Astrocyte of the spinal cord (primary cell): ENCODE measurements at places on chromosomes 3 and 15.
A peak's percentile ranks its signal among the peaks of the same experiment; 100 is the strongest.

- DNase-seq: no peak
Observed at GRCh38 chr15:101156061-101156460, 95.8 kb downstream of the CHSY1 start.

DNA sequence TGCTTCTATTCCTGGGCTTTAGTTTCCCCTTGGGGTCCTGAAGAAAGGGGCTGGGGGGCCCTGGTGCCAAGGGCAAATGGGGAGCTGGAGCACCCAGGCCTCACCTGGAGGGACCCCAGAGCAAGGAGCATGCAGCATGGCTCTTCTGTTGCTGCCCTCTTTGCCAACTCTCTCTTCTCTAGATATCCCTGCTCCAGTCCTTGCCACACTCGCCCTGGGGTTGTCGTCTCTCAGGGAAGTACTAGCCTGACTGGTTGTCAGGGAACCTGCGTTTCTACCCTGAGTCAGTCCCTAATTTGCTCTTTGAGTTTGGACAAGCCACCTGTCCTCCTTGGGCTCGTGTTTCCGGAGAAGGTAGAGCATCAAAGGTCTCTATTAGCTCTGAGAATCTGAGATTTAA, 63.7 kb upstream of the UBE2Q2 start:
- DNase-seq: no peak

- no peak for DNase-seq
Observed at GRCh38 chr15:66374179-66374578, 12.5 kb upstream of the MAP2K1 start.

DNA sequence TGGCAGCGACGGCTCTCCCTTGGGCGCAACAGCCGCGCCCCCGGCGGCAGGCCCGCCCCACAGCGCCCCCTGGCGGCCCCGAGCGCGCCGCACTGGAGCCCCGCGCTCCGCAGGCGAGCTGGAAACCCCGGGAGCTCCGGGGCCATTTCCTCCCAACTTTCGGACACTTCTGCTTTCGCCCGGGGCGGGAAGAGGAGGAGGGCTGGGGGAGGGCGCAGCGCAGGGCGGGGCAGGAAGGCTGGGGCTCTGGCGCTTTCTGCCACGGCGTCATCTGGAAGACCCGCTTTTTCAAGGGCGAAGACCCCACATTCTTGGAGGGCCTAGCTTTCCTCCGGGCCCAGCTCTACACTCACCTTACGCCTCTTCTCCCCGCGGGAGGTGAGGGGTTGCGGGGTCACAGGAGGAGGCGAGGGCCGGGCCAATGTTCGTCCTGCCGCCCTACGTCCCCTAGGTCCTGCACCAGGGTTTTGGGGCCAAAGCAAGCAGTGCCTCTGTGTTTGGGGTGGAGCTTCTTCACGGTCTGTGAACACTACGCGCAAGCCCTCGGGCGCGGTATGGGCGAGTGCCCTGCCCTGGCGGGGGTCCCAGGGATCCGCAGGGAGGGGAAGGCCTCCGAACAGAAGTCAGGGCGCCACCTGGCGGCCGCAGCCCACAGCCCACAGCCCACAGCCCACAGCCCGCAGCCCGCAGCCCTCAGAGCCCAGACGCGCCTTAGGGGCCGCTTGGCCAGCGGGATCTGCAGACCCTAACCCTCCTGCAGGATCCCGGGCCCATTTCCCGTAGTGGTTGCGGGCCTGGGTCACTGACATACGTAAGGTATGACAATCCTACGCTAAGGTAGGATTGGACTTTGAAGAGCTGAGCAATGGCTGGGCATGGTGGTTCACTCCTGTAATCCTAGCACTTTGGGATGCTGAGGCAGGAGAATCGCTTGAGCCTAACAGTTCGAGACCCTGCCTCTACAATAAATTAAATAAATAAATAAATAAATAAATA, 31.1 kb downstream of the FOXL2 start:
- peak; percentile 93 for DNase-seq

GRCh38 chr3:34584971-34585370, 786.5 kb downstream of the PDCD6IP start:
- DNase-seq: no peak

GRCh38 chr15:100531204-100531603, 2.5 kb upstream of the CERS3 start:
- DNase-seq: no peak

DNA sequence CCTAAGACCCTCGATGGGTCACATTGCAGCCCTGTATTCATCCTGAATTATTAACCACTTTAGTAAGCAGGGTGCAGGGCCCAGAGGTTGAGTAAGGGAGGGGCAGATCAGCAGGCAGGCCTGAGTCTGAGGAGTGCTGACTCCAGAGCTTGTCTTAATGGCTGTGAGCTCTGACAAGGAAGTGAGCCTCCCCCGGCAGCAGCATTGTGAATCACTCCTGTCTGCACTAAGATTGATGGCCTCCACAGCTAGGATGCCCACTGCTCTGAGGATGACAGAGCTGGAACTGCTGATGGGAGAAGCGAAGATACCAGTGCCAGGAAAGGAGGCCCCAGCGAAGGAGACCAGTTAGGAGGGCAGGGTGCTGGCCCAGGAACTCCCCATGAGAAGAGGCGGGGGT, 46.5 kb upstream of the CCDC174 start:
- no peak for DNase-seq

DNA sequence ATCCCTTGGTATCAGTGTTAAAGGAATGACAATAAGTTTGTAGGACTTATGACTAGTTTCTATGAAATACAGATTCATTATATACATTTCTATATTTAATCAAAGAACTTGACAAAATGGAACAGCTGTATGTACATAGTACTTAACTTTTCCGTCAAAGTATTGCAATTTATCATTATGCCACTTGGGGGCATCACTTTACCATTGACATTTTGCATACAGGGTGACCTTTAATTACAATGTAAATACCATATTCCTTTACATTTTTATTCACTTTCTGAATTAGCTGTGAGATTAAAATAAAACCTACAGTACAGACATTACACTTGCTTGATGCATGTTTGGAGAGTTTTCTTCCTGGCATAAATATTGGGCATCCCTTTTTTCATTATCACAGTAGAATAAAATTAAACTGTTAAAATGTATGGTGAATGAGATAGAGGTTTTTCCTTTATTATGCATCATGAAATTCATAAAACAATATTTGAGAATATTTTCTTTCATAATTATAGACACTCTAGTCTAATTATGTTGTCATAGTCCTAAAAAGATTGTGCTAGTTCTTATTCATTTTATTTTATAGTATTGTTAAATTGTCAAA, 6.9 kb downstream of the NEK11 start:
- peak; percentile 69 for DNase-seq

GRCh38 chr3:14587740-14588360, 47.7 kb upstream of the GRIP2 start:
- DNase-seq: no peak

DNA sequence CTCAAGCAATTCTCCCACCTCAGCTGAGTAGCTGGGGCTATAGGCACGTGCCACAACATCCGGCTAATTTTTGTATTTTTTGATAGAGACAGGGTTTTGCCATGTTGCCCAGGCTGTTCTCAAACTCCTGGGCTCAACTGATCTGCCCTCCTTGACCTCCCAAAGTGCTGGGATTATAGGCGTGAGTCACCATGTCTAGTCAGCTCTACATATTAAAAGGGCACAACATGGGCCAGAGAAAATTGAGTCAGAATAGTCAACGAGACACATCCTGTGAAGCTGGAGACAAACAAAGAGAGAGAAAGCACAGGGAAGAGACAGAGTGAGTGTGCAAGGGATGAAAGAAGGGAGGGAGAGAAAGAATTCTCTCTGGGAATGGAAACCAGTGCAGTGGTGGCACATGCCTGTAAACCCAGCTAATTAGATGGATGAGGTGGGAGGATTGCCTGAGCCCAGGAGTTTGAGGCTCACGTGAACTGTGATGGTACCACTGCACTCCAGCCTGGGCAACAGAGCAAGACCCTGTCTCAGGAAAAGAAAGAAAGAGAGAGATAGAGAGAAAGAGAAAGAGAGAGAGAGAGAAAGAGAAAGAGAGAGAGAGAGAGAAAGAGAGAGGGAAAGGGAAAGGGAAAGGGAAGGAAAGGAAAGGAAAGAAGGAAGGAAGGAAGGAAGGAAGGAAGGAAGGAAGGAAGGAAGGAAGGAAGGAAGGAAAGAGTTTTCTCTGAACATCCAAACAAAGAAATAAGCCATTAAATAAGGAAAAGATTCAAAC, 107.2 kb upstream of the SLC25A36 start:
- DNase-seq: peak; percentile 4

GRCh38 chr15:68440136-68440535, 8.2 kb upstream of the ITGA11 start:
- no peak for DNase-seq

- peak; percentile 58 for DNase-seq
Observed at GRCh38 chr15:80695099-80695910, at the start of gene ABHD17C. Gene ABHD17C (plus strand): TSS chr15:80695310. CDS start chr15:80695430, 120 bp downstream.

- DNase-seq: no peak
Observed at GRCh38 chr15:61449186-61449702, 220.1 kb upstream of the RORA start.

- no peak for DNase-seq
Observed at GRCh38 chr3:51680196-51680595, 9.1 kb downstream of the TEX264 start.

DNA sequence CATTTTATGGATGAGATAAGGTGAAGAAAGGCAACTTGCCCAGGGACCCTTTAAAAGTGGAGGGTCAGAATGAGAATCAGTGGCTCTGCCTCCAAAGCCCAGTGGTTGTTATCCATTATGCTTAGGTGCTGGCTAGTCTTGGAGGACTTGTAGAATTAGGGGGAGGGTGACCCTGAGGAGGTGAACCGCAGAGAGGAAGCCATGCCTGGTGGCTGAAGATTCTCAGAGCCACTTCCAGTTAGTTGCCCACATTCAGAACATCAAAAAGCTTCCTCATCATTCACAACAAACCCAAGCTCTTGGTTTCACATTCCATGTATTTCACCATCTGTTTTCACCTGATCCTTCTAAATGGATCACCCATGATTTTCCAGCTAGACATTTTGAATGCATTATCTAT, 11.2 kb downstream of the EBLN2 start:
- no peak for DNase-seq

GRCh38 chr3:9727743-9728142, 3.8 kb upstream of the BRPF1 start:
- DNase-seq: no peak

GRCh38 chr15:45399381-45400212, 21.3 kb upstream of the GATM start:
- DNase-seq: peak; percentile 53

DNA sequence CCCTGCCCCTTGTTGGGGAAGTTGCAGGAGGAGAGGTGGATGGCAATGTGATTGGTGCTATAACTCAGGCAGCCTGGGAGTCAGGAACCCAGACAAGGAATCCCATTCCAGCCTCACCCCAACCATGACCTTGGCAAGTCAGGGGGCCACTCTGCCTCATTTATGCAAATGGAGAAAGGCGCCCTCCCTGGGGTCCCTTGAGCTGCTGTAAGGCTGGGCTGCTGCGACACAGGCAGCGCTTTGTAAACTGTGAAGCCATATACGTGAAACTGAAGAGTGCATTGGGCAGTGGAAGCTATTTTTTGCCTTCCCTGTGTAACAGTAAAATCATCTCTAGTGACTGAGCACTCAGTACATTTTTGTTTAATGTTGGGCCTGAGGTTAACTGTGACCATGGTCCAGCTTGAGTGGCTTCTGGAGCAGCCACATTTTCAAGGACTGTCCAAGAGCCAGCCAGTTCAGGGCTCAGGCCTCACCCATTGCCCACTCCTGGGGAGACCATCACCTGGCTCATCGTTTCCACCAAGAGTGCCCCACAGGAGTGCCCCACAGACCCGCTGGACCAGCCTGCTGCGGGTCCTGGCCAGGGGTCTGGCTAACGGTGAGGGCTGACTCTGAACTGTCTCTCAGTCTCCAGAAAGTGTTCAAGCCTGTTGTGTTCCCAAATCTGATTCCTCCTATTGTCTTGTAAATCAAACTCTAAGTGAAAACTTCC, 27.9 kb downstream of the KIF7 start:
- no peak for DNase-seq

DNA sequence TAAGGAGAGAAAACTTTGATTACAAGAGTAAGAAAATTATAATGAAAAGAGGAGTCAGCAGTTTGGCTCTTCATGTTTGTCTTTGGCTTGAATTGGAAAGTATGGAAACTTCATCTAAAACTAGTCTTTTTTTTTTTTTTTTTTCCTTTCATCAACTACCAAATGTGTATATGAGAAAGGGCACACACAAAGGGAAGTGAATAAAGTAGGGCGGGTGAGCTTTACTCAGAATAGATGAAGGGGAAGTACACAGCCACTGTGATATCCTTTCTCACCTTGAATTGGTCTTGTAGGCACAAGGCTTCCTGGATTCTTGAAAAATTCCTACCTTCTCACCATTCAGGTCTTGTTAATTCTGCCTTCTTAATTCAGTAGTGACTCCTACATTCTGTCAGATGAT, 652.3 kb upstream of the KCNMB2 start:
- DNase-seq: no peak

DNA sequence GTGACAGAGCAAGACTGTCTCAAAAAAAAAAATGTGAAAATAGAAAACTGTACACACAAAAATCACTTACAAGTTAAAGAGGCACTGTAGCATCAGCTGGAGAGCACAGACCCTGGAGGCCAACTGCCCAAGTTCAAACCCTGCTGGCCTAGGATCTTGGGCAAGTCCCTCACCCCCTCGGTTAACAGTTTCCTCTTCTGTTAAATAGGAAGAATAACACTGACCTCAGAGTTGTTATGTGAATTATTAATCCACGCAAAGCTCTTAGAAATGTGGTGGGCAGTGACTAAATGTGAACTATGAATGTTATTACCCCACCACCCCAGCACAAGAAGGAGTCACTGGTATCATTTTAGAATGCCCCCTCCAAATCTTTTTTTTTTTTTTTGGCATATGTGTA, 11.2 kb downstream of the CIB1 start:
- no peak for DNase-seq

DNA sequence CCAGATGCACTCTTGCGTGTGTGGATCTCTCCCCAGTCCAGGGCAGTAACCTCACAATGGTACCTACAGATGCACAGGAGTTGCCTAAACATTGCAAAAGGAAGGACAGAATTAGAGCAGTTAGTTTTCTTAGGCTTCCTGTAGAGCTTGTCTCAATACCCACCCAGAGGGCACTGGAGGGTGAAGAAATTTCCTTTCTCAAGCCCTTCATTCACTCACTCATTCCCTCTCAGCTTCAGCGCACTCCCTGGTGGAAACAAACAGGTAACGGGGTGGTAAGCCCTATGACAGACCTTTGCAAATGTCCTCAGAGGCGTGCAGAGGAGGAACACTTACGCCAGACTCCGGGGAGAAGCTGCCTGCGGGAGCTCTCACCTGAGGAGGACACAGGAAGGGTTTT, 267.4 kb upstream of the HES1 start:
- DNase-seq: no peak

DNA sequence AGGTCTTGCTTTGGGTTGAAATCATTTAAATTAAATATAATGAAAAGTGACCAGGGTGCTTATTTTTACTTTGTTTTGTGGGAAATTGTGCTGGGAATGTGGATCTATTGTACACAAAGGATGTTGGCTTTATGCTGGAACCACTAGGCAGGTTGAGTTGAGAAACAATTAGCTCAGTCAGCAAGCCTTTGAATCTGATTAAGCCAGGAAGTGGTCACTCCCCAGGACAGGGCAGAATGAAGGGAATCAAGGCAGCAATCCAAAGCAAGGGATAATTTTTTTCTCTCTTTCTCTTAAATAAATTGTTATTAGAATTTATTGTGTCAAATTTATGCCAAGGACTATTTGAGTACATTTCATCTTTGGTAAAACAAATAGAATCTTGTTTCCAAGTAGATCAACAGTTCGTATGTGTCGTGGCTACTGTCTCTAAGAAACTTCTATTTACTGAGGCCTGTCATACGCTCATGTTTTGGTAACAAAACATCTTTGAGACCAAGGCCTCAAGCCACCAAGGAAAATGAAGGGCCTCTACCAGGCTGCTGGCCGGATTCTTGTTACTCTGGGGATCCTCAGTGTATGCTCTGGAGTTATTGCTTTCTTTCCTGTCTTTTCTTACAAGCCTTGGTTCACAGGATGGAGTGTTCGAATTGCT, at the start of gene TMEM212:
Gene TMEM212 (plus strand): TSS at position 486 of the 655 bp plus-strand sequence. CDS start 35 bp downstream, at position 521.
- peak; percentile 76 for DNase-seq
